ENCODE measurements at places on chromosomes 1 and 21.

DNA sequence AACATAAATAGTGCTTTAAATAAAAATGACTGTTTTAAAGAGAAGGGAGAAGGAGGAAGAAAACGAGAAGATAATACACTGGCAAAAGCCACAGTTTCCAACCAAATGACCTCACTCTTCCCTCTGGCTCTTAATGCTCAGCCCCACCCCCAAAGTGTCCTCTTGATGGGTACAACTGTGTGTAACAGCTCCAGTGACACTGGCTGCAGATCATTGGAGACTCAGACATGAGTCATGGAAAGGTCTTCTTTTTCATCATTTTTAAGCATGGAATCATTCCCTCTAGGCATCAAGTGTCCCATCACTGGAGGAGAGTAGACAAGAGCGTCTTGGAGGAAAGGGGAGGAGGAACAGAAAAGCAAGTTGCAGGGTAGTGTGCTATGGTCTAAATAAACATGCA is 333.0 kb downstream of the PAPPA2 start:
- no peak for DNase-seq

GRCh38 chr21:14900058-14900457 is 164.7 kb downstream of the NRIP1 start:
- DNase-seq = no peak

- DNase-seq = no peak
These were observed 52.4 kb downstream of the IER5 start for GRCh38 chr1:181140891-181141290.

GRCh38 chr1:94239796-94240195 is 2.4 kb upstream of the ARHGAP29 start:
- no peak for DNase-seq

- no peak for DNase-seq
These were observed 603 bp upstream of the DHRS3 start for GRCh38 chr1:12618661-12618964.

GRCh38 chr1:155081472-155082300 is 3.0 kb downstream of the EFNA3 start:
- no peak for DNase-seq

DNA sequence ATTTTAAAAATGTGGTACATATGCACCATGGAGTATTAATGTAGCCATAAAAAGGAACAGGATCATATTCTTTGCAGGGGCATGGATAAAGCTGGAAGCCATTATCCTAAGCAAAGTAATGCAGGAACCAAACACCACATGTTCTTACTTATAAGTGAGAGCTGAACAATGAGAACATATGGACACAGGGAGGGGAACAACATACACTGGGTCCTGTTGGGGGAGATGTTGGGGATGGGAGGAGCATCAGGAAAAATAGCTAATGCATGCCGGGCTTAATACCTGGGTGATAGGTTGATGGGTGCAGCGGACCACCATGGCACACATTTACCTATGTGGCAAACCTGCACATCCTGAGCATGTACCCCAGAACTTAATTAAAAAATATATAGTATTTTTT is 352.5 kb upstream of the KAZN start:
- DNase-seq = no peak

DNA sequence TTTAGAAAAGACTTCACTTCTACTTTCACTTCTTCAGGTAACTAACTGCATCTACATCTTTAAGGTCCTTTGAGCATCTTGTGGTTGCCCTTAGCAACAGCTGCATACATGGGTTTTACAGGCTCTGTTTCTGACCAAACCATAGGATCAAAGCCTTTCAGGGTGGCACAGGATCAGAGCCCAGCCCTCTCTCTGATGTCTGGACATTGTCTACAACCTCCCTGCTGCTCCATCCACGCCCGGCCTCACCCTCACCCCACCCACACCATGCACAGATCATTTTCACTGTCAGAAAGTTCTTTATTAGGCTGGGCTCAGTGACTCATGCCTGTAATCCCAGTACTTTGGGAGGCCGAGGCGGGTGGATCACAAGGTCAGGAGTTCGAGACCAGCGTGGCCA is 5.2 kb downstream of the NCF2 start:
- no peak for DNase-seq

GRCh38 chr1:109906839-109907180 is 3.8 kb upstream of the CSF1 start:
- no peak for DNase-seq

- DNase-seq = peak; percentile 97
These were observed 2.3 kb upstream of the OPTC start for GRCh38 chr1:203491664-203492063.
